Choroid plexus epithelial cell (primary cell): ENCODE measurements at places on chromosomes 7 and 10.

DNA sequence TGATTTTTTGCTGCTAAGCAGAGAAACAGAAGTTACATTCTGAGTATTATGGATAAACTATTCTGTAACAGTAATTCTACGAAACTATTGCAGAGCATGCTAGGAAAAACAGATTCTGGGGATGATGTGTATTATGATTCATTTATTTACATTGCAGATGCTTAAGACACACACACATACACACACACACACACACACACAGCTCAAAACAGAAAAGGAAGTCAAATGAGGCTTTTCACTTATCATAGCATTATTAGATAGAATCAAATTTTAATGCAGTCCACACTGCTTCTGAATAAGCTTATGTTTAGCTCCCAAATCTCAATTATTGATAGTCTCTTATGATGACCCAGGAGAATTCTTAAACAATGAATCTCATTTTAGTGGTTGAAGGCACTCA is 307.2 kb downstream of the HGF start:
- peak; percentile 86 for DNase-seq

DNA sequence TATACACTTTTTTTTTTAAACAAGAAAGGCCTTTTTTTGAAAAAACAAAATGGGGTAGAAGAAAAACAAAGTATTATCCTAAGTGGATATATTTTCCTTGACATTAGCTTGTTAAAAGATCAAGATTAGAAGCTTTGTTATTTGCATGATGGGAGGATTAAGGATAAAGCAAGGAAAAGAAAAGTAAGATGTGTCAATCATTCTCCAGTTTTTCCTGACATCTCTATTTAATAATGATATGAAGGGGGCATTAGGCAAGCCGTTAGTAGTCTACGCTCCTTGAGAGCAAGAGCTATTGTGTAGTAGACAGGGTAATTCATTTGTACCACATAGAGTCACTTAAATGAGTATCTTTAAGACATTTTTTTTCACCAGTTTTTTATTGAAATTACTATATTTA is 137.6 kb downstream of the RNF133 start:
- no peak for DNase-seq

GRCh38 chr7:46229409-46229808 is 308.3 kb upstream of the IGFBP3 start:
- DNase-seq = peak; percentile 93

DNA sequence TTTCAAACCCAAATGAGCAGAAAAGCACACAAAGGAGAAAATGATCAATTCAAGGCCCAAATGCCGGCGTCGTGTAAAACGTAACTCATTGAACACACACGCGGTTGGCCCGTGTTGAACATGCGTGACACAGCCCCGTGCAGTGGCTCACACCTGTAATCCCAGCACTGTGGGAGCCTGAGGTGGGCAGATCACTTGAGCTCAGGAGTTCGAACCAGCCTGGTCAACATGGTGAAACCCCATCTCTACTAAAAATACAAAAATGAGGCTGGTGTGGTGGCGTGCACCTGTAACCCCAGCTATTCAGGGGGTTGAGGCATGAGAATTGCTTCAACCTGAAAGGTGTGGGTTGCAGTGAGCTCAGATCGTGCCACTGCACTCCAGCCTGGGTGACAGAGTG is 156.7 kb upstream of the KLF6 start:
- DNase-seq = no peak

- DNase-seq = no peak
Measured at GRCh38 chr7:140454657-140455015, 24.7 kb downstream of the MKRN1 start.

GRCh38 chr10:130432271-130432670 is 296.1 kb downstream of the GLRX3 start:
- no peak for DNase-seq

- DNase-seq = peak; percentile 93
Measured at GRCh38 chr7:131107337-131108211, 220.1 kb upstream of the MKLN1 start.

DNA sequence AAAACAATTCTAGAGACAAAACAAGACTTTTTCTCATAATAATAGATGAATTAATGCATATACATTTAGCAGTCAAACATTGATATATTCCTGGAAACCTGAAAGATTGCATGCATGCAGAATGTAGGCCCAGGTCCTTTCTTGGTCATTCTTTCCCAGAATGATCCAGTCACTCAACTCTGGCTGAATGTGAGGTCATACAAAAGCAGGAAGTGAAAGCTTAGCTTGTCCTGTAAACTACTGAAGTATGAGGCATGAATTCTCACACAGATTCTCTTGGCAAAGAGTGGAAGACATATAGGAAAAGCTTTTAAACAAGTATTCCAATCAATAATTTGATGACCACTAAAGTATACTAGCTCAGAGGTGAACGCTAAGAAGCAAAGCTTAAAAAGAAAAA is 253.9 kb downstream of the PPP1R3A start:
- no peak for DNase-seq
